ENCODE measurements at places on chromosomes 4 and X. TPM values are rescaled to one million over a fixed set of nuclear protein-coding genes. Genes with fewer than 3 reads are reported as not detected.

PPEF2 gene
- total RNA-seq: not detected

ING2 gene
- total RNA-seq: 38.6 TPM

GAGE12F gene
- total RNA-seq: not detected

TMEM31 gene
- total RNA-seq: not detected

OPRPN gene
- total RNA-seq: not detected

WFS1 gene
- total RNA-seq: 66.8 TPM

FSTL5 gene
- total RNA-seq: 0.33 TPM

SHROOM2 gene
- total RNA-seq: 0.42 TPM

FMR1 gene
- total RNA-seq: 30.2 TPM

MTNR1A gene
- not detected for total RNA-seq

GRCh38 chr4:69727926-69728325, 32.5 kb downstream of the SULT1B1 start:
- DNase-seq: no peak

DNA sequence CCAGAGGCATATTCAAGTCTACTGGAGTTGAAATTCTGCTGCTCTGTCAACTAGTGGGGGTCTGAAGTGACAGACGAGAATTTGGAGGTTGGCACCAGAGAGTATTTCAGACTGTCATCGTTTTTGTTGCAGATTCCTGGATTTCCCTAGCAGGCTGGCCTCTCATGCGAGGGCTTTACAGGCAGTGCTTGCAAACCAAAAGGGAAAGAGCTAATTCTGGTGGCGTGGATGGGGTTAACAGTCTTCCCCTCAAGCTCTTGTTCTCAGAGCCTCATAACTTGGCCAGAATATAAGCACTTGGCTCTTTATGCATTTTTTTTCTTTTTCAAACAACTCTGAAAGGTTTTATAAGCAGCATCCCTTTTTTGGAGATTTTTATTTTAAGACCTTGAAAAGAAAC, at the start of gene SPARCL1:
Gene SPARCL1, minus strand, starts transcription at position 190 of the 400 bp plus-strand sequence. CDS start 29,802 bp downstream, outside the sequence.
- DNase-seq: no peak

GRCh38 chrX:7347465-7347864, 199.5 kb upstream of the PUDP start:
- DNase-seq: no peak

- no peak for DNase-seq
Observed at GRCh38 chr4:6087669-6088341, 69.6 kb upstream of the C4orf50 start.

DNA sequence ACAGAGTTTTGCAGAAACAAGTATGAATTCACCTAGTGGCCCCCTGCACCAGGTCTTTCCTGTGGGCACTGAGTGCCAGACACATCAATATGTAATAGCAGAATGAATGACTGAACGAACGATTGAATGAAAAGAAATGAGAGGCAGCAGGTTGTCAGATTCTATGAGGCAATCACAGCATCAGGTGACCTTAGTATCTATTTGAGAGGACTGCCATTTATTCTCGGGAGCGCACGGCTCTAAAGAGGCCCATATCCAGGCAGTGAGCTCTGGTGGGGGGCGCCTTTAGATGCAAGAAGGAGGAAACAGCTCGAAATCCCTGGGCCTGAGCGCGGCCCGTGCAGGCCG, 528 bp upstream of the SLC25A4 start:
- no peak for DNase-seq

DNA sequence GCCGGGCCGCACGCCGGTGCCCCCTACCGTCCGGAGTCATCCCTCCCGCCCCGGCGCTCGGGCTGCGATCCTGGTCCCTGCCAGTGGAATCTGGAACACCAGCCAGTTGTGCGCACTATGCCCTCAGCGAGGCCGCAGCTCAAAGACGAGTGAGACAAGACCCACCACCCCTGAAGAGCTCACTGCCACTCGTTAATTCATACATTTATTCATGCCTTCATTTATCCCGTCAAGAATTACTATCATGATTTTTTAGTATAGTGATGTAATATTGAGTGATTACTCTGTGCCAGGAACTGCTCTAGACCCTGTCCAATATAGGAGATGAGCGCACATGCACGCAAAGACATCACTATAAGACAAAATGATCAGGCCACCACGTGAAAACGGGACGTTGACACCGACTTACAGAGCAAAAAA, 247 bp upstream of the PPA2 start:
- peak; percentile 93 for DNase-seq

DNA sequence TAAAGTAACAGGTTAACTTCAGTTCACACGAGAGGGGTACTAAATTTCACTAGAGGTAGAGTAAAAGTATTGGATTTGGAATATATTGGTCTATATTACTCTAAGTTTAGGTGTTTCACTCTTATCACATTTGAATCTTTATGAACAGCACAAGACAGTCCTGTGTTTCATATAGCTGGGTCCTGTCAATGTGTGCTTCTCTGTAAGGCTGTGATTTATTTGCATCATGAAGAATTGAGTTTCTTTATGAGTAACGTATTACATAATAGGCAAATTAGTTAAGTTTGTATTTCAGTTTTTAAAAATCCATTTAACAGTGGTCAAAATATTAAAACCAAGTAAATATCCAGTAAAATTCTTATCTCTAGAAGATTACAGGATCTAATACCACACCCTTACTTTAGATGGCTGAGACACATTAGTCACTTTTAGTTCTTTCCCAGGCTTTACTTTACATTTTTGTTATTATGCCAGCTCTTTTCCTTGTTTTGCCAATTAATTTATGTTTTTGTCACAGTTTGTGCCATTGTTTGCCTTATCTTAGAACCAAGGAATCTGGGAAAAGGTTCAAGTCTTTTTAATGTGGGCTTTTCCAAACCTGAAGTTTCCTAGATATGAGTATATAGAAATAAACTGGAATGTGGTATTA, 32.1 kb downstream of the NUDT6 start:
- DNase-seq: no peak

DNA sequence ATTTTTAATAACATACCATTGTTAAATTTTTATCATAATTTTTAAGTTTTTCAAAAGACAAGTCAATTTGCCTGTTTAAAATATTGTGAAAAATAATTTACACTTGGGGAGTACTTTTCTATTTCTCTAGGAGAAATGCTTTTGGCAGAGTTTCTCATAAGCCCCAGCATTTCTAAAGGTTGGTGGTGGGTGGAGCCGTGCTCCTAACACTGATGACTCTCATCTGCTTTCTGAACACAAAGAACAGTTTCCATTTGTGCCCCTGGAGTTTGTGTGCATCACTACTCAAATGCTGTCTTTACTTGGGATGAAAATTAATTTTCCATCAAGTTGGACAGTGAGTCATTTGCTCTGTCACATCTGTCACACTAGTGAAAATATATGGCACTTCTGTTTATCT, 57.6 kb downstream of the TNIP2 start:
- DNase-seq: no peak

- no peak for DNase-seq
Observed at GRCh38 chr4:3871881-3872833, 106.0 kb downstream of the ADRA2C start.

DNA sequence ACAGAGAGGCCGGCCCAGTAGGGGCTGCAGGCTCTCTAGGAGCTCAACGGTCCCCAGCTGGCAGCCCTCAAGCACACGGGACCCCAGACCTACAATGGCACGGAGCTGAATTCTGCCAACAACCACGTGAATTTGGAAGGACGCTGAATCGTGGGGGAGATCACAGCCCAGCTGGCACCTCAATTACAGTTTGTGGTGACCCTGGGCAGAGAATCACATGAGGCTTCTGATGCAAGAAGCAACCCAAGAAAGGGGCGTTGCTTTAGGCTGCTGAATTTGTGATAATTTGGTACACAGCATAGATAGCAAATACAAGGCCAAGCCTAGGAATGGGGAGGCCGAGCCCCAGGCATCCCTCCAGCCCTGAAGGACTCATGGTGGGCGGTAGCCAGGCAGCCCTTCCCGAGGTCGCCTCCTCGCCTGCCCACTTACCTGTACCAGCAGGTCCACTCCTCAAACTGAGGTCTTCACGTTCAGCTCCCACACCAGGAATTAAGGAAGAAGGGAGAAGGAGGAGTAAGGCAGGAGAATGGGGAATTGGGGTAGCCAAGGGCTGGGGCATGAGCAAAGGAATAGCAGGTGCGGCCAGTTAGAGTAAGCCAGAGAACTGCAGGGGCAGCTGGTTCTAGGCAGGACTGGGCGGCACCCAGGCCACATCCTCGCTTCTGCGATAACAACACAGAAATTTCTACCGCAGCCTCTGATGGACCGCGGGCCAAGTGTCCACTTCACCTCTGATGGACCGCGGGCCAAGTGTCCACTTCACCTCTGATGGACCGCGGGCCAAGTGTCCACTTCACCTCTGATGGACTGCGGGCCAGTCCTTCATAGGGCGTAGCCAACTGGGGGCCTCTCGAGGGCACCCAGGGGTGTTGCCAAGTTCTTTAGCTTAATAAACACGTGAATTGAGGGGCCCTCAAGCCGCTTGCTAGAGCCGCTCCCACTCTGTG, 23.4 kb upstream of the HTRA3 start:
- no peak for DNase-seq

DNA sequence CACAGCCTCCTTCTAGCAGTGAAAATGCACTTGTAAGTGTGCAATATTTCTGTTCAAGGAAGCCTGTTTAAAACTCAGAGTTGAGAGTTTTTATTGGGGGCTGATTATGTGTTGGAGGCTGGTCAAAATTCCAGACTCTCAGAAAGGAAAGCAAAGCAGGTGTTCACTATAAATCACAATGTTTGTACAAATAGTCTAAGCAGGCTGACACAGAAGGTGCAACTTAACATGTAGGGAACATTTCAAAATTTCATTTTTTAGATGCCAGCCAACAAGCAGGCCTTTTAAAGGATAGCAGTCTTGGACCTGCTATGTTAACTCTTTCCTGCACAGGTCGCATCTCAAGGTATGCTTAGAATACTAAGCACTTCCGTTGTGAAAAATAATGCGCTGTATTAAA, 112.3 kb upstream of the IL13RA1 start:
- no peak for DNase-seq

GRCh38 chrX:39244147-39244546, 442.9 kb downstream of the MID1IP1 start:
- no peak for DNase-seq

DNA sequence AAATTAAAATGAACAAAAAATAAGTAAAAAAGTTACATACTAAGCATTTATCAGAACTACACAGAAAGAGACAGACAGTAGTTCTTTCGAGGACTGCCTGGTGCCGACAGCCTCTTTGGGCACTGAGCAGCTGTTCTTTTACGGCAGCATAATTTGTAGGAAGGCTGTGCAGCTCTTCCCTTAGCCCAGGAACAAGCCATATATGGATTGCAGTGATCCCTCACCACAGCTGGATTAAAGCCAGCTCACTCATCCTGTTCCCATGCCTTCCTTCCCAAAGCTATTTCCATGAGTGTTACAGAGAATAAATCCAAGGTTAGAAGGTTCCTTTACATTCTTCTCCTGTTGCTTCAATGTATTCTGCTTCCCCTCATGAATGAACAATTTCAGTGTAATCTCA, 71.7 kb downstream of the DDX60L start:
- DNase-seq: no peak

- no peak for DNase-seq
Observed at GRCh38 chr4:90095000-90095399, 32.2 kb upstream of the CCSER1 start.

DNA sequence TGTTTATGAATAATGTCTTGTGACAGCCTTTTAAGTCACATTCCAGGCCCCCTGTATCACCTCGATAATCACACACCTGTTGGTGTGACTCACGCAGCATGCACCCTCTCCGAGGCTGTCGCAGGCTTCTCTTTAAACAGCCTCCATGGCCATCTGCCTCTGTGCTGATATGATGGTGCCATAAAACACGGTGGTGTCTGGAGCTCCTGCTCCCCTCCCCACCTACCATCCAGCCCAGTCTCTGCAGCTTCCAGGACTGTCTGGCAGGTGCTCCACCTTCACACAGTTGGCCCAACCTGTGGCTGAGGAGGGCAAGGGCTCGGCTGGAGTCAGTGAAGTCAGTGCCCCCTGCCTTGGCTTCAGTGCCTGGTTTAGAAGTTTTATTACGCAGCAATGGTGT, 173.8 kb upstream of the RPL34 start:
- no peak for DNase-seq

GRCh38 chr4:53309321-53310040, 56.4 kb downstream of the SCFD2 start:
- no peak for DNase-seq

DNA sequence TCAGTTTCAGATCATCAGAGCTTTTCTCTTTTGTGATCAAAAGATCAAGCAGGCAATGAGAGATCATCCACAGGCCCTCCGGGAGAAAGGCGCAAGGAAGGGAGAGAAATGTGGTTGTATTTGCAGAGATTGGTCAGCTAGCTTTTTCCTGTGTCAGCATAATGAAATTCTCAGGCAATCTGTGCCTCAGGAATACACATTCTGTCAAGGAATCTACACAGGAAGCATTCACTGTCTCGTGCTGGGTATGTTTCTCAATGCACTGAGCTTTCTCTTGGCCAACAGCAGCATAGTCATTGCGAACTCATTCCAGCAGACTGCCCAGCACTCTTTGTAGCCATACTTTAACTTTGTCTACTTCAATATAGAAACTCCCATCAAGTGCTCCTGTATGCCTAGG, 413.7 kb downstream of the PPP3CA start:
- DNase-seq: no peak

DNA sequence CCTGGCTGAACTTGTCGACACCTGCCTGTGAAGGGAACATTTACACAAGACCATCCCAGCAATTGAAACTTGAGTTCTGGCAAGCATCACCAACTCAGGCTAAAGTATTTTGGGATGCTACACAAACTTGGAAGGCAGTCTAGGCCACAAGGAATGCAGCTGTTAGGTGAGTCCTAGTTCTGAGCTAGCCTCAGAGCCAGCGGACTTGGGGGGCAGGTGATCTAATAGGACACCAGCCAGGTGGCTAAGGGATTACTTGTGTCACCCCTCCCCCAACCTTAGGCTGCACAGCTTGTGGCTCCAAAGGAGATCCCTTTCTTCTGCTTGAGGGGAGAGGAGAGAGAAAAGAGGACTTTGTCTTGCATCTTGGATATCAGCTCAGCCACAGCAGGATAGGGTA, 62.3 kb upstream of the DKK2 start:
- DNase-seq: no peak

- DNase-seq: no peak
Observed at GRCh38 chrX:24357106-24357505, 3.3 kb upstream of the SUPT20HL1 start.

DNA sequence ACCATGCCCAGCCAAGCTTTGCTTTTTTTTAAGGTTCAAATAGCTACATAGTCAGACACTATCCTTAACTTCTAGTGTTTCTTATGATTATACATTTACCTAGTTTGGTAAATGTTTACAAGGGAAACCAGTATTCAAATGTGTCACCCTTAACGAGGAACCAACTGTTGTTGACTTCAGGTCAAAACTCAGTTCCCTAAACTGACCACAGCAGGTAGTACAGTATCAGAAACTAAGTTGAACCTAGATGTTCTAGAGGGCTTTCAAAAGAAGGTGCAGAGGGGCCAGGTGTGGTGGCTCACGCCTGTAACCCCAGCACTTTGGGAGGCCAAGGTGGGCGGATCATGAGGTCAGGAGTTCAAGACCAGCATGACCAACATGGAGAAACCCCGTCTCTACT, 11.3 kb downstream of the GPC4 start:
- no peak for DNase-seq

- no peak for DNase-seq
Observed at GRCh38 chr4:820230-821172, 5.4 kb downstream of the CPLX1 start.

- DNase-seq: no peak
Observed at GRCh38 chr4:104457308-104457981, 37.2 kb downstream of the CXXC4 start.

Data from esophagus muscularis mucosa (tissue), 4 donors.